Fibroblast of skin of left quadriceps (primary cell): ENCODE measurements at places on chromosomes 7 and 10.

- DNase-seq, result no peak
These were observed 517 bp downstream of the SRGN start for GRCh38 chr10:69088471-69088769.

DNA sequence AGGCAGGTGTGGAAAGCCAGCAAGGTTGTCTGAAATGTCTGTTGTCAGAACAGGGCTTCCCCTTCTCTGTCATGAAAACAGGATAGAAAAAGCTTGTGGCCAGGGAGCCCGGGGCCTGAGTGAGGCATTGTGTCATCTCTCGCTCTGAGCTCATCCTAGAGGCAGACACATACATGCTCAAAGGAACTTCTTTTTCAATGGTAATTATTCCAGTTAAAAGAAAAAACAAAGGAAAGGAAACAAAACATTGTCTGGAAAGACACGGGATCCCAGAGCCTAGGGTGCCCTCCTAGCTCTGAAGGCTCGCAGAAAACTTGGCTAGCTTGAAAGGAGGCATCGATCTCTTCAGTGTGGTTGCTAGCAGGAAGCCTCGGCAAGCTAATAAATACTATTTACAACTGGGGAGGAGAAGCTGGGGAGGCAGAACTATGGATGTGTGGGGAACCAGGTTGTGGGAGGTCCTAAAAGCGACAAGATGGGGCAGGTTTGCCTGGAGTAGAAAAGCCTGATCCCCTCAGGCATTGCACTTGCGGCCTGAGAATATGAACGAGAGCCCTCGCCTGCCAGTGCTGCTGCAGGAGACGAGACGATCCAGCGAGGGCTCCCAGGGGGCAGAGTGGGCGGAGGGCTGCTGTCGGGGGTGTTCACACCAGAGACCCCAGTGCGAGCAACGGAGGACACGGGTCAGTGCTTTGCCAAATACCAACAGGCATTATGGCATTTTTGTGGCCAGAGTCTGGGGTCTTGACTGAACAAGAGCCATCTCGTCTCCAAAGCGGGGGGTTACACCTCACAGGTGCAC is 32.8 kb upstream of the DGKI start:
- no peak for DNase-seq

- no peak for DNase-seq
These were observed 1.5 kb upstream of the GRIFIN start for GRCh38 chr7:2477447-2478398.

DNA sequence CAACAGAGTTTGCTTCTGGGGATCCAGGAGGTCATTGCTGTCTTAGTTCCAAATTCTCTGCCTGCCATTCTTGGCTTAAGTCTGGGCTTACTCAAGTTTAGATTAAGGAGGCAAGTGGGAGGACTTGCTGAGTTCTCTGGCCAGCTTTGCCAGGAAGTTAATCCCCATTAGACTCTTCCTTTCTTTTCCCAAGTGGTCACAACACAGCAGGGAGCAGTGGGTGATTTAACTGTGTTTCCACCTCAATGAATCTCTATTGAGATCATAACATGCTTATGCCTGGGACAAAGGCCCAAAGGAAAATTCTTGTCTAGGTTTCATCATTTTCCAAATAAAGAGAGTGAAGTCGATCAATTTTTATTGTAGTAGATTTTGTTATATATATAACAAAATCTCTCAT is 1159.6 kb downstream of the SORCS3 start:
- DNase-seq, result no peak

DNA sequence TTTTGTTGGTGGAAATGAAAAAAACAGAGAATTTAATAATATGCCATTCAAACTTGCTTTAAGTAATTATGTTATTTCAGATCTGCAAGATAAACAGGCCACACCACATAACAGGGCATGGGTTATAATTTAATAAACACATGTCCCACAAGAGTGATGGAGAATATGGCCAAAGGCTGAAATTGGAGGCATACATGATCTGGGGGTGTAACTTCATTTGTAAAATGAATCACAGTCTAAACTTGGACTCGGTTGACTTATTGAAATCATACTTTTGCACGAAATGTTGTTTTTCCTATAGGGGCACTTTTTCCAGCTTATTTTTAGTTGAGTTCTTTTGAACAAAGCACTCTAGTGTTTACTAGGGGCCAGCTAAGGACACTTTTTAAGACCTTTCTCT is 151.6 kb downstream of the TMEM26 start:
- no peak for DNase-seq
